ENCODE measurements at places on chromosomes 16 and 17. TPM values are rescaled to one million over a fixed set of nuclear protein-coding genes. Genes with fewer than 3 reads are reported as not detected.

- no peak for DNase-seq
Observed at GRCh38 chr17:77222356-77222755, 81.6 kb downstream of the SEC14L1 start.

- DNase-seq, result no peak
Observed at GRCh38 chr16:86317813-86318650, 192.3 kb upstream of the FOXF1 start.

- DNase-seq, result no peak
Observed at GRCh38 chr17:45031231-45032173, 19.9 kb downstream of the DCAKD start.

DNA sequence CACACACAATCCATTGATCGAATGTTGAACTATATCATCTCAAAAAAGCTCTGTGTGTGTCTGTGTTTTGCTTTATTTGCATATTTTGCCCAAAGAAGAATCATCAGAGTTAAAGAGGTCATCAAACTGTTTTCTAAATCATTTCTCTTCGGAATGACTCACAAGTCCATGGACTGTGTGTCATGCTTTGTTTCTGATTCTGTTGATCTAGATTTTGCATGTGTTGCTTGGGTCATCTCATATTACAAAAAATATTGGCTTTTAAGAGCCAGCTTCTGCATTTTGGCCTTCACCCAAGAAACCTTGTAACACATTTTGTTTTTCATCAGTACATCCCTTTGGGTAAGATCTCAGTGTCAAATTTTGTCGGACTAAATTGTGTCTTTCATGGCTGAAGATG lies 471.2 kb upstream of the HSBP1 start:
- DNase-seq, result no peak

DNA sequence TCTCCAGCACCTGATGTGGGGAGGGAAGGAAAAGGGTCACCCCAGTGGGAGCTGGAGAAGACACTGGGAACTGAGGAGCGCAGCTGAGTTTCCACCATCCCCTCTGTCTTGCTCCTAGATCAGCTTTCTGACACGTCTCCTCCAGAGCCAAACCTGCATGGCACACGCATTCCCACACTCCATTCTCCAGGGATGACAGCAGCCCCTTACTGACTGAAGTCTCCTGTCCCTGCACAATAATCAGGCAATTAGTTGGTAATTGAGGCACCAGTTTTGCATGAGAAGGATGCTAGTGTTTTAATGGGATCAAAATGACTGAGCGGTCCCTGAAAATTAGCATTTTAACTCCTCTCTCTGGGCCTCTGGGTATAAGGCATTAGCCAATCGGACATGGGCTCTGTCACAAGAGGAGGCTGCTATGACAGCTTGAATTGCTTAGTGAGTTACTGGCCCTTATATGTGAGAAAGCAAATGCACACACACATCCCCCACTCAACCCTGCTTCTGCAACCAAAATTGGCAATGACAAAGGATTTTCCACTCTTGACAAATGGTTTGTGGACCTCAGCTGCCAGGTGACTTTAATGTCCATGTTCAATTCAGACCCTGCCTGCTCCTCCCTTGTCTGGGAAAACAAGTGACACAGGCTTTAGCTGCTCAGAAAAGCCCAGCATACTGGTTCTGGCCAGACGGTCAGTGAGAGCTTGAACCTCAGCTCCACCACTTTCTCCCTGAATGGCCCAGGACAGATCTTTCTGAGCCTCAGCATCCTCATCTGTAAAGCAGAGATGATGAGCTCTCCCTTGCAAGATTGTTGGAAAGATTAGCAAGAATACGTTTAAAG lies 57.2 kb upstream of the SREBF1 start:
- DNase-seq, result no peak

DNA sequence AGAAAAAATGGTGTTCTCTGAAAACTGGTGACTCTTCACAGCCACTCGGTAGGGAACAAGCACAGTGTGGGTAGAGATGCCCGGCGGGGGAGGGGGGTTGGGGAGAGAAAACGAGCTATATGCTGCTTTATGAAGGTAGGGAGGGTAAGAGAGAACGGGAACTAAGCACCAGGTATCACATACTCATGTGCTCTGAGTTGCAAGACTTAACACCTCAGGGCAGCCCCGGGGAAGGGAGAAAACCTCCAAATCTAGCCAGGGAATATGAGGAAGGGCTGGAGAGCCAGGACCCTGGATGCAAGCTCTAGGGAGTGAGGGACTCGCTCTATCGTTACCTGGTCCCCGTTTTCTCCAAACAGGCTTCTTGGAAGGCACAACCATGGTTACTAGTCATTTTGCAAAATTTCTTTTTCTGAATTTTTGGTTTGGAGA lies 35.3 kb downstream of the HIC1 start:
- DNase-seq, result peak; percentile 46

DNA sequence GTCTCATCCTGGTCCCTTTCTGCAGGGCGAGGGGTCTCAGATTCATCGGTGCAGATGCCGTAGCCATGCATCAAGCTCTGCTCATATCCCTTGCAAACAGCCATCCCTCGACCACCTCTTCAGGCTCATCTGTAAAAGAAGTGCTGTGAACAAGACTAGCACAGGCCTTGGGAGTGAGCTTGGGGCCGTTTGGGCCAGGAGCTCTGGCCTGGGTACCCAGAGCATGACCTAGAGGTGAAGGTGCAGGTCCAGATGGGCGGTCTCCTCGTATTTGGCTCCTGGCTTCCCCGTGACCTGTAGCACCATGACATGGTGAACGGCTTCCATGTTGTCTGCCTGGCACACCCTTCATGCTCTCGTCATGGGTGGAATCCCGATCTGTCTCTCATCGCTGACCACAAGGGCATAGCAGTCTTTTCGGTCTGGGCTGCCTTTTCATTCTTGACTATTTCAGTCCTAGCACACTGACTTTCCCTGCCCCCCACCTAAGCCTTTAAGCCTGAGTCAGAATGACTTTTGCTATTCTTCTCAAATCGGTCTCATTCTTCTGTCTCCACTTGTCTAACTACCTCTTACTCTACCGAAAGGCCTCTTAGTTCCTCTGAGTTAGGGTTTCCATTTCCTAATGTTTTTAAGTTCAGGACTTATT lies 216.0 kb downstream of the FOXL1 start:
- DNase-seq, result no peak

DNA sequence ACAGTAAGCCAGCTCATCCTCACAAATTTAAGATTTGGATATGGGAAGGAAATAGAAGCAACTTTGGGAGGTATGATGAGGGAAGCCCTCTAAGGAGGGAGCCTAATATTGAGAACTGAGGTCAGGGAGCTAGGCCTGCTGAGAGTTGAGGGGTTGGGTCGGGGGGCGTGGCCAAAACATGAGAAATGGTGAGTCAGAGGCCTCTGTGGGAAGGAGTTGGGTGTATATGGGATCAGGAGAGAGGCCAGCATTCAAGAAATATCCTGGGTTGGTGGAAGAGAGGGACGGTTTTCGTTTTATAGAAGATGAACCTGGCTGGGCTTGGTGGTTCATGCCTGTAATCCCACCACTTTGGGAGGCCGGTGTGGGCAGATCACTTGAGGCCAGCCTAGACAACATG lies 48.4 kb downstream of the CLEC16A start:
- peak; percentile 66 for DNase-seq

DNA sequence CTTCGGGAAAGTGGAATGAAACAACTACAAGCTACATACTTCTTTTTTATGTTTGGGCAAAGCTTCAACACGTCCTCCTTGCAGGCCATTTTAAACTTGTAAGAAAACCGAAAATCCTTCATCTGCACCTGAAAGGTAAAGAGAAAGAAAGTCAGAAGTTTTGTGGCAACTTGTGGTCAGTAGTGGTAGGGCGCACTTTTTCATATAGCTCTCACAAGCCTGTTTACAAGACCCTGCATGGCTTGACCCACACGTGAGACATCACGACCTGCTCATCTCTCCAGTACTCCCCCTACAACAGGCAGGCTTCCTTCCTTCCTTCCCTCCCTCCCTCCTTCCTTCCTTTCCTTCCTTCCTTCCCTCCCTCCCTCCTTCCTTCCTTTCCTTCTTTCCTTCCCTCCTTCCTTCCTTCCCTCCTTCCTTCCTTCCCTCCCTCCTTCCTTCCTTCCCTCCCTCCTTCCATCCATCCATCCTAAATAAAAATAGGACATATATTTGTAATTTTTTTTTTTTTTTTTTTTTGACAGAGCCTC lies 48.7 kb upstream of the CLEC18B start:
- DNase-seq, result no peak

- DNase-seq, result no peak
Observed at GRCh38 chr17:74881073-74881472, 8.3 kb upstream of the FDXR start.

DNA sequence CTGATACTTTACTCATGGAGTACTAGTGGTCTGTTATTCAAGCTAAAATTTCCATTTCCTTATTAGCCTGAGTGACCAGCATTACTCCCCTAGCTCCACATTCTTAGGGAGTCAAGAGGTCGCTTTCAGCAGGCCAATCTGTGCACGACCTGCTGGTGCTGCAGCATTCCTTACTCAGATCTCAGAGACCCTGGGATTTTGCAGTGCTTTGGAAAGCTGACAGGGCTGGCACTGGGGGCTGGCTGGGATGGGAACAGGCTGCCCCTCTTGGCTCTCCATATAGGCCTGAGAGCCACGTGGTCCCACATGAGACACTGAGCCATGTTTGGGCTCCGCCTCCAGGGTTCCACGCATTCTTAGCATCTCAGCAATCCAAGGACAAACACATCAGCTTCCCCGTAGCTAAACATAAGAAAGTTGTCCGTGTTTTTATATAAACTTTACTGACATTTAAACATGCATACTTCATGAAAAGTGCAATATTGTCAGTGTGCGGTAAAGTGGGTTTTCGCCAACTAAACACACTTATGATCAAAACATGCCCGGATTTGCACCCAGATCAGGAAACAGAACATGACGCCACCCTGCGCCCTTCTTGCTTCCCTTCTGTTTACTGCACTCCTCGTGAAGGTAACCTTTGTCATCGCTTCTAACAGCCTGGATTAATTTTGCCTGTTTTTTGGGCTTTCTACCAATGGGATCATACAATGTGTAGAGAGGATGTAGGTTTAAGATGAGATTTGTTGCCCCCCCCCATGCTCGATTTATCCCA lies 254.5 kb upstream of the CACNG5 start:
- DNase-seq, result peak; percentile 36

DNA sequence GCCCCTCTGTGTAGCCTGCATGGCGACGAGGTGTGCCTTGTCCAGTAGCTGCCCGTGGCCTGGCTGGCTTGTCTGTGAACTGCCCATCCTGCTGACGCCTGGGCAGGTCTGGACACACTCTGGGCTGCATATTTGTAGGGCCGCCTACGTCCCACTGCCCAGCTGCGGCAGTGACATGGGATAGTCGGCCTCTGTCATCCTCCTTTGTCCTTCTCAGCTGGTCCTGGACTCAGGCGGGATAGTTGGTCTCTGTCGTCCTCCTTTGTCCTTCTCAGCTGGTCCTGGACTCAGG lies 14.5 kb downstream of the CARD14 start:
- no peak for DNase-seq

DNA sequence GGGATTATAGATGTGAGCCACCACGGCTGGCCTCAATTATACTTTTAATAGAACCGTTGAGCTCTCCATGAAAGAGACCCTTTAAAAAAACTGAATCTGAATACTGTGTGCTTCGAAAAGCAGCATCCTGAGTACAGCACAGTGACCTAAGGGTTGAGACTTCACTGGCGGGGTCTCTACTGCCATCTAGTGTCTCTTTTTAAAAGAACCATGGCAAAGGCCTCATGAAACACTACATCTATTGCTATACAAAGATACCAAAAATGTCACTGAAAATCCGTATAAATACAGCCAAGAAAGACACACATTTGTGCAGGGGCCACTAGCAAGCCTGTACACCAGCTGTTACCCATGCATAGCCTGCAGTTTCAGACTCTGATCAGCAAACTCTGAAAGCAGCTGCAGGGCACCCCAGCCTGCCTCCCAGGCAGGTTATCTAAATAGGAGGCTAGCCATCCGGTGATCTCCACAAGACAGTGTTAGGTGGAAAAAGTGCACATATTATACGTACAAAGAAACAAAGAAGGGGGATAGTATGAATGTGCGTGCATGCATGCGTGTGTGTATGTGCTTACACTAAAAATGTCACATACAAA lies 35.3 kb downstream of the NPLOC4 start:
- peak; percentile 83 for DNase-seq

DNA sequence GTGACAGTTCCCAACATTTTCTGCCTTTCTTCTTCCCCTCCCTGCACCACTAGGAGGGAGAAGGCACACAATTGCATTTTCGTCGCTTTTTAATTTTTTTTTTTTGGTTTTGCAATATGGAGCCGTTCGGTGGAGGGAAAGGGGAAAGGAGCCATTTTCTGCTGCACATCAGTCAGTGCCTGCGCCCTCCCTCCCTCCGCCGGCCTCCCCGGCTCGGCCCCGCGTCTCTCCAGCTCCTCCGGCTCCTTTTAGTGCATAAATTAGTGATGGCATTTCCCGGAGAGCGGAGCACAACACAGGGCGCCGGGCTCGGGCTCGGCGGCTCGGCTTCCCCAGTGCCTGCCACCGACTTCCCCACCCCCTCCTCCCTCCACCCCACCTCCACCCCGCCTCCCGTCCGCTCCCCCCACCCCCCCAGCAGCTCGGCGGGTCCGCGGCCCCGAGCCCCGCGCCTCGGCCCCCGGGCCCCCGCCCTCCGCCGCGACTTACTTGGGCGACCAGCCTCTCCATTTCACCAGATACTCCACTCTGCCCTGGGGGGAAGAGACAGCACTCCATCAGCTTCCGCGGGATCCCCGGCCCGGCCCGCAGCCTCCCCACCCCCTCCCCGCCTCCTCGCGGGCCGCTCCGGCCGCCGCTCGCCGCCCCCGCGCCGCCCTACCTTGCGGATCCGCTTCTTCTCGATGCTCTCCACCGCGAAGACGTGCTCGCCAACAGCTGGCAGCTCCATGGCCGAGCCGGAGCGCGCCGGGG lies 542 bp downstream of the CBX4 start:
- DNase-seq, result peak; percentile 88

GRCh38 chr16:9136596-9136995 lies 45.2 kb downstream of the HAPSTR1 start:
- no peak for DNase-seq

GRCh38 chr16:8589057-8589899 lies 1.0 kb downstream of the TMEM114 start:
- peak; percentile 87 for DNase-seq

GRCh38 chr17:8124350-8125153 lies 646 bp upstream of the HES7 start:
- no peak for DNase-seq

DNA sequence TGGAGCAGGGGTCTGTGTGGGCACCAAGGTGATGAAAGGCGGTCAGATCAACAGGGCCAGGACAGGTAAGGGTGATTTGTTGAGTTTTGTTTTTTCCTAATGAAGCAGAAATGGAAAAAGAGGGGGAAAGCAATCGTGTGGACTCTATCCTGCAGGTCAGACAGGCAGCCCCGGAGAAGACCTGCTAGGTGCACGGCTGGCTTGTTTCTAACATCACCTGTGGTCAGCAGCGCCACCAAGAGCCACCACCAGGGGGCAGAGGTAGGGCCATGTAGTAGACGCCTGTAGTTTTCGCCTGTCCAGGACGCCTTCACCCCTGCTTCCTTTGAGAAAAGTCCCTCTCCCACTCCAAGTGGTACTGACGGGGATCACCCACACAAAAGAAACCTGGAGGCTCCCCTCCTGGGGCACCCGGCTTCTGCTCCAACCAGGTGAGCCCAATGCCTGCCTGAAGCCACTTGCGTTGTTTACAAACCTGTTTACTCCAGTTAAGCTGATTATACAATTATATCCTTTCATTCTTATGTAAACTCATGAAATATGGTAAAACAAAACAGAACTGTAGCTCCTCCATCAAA lies 54.2 kb upstream of the SEC14L1 start:
- DNase-seq, result peak; percentile 82

The HSD11B2 gene
- total RNA-seq, result 35.1 TPM

The KRT36 gene
- total RNA-seq, result not detected

The LGALS9C gene
- not detected for total RNA-seq

The SLC5A10 gene
- total RNA-seq, result not detected
